Inflammatory macrophage treated with lipopolysaccharide for 4 hours (primary cell): ENCODE measurements at places on chromosomes 16 and 17.

- DNase-seq: peak; percentile 85
Measured at GRCh38 chr16:30660424-30661261, 2.4 kb downstream of the FBRS start.

DNA sequence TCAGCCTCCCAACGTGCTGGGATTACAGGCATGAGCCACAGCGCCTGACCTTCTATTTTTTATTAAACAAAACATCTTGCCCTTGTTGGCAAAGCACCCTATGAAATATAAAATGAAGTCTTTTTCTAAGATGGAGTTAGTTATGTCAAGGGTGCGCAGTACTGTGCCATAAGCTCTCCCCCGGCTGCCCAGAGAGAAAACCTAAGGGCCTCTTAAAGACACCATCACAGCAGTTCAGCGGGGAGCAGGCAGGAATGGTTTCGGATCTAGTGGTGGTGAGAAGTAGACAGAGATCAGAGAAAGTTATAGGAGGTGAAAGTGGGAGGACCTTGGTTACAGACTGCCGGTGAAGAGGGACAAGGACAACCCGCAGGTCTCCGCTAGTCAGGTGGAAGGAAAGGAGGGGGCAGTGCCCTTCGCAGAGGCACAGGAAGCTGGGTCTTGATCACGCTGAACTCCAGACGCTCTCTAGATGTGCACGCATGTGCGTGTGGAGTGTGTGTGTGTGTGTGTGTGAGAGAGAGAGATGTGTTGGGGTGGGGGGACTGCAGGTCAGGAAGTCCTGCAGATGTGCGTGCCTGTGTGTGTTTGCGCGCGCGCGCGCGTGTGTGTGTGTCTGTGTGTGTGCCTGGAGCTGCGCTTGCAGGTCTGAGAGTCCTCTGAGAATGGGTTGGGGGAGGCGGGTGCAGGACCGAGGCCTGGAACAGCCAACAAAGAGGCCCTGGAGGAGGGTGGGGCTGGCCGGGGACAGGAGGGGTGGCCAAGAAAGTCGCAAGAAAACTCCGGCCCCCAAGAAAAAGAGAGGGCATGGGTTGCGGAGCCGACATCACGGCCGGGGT lies 748 bp upstream of the CMTM3 start:
- DNase-seq: peak; percentile 14

DNA sequence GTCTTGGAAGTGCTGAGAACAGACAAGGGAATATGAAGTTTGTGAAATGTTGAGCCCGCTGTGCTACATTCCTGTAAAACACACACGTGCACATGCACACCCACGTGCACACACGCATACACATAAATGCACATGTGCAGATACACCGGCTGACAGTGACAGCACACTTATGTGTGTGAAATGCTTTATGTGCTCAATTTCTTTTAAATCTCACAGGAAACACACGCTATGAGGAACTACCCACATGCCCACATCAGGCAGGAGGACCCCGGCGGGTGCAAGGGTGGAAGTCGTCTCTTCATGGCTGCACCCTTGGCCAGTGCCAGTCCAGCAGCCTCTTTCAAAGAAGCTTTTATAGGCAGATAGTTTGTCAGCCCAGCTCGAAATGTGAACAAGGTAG lies 561 bp upstream of the WFDC1 start:
- DNase-seq: peak; percentile 0

DNA sequence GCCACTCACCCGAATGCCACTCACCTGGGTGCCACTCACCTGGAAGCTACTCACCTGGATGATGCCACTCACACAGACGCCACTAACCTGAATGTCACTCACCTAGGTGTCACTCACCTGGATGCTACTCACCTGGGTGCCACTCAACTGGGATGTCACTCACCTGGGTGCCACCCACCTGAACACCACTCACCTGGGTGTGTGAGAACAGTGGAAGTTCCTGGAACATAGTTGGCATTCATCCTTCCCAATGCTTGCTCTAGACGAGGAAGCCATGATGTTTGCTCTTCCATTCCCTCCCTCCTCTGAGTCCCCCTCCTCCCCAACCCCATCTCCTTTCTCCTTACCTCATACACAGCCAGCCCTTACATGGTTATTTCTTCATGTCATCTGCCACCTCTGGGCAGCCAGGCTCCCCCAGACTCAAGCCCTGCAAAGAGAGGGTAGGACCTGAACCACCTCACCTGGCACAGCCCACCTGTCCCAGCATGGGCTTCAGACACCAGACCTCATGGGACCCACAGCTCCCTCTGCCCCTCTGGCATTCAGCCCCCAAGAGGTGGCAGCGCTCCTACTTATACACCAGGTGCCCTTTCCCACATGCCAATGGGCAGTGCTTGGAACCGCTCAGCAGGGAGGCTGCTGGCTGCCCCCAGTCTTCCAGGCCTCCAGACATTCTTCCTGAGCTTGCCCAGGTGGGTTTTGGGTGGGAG lies 171.8 kb upstream of the FOXF1 start:
- no peak for DNase-seq

- no peak for DNase-seq
Measured at GRCh38 chr17:80948019-80948975, 43.3 kb upstream of the CHMP6 start.

- no peak for DNase-seq
Measured at GRCh38 chr16:58098207-58099096, 30.7 kb downstream of the CFAP20 start.

DNA sequence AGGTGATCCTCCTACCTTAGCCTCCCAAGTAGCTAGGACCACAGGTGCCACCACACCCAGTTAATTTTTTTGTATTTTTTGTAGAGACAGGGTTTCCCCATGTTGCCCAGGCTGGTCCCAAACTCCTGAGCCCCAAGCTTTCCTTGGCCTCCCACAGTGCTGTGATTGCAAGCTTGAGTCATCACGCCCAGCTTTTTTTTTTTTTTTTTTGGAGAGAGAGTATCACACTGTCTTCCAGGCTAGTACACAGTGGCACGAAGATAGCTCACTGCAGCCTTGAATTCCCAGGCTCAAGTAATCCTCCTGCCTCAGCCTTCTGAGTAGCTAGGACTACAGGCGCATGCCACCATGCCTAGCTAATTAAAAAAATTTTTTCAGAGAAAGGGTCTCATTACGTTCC lies 27.2 kb downstream of the HEATR9 start:
- peak; percentile 11 for DNase-seq

DNA sequence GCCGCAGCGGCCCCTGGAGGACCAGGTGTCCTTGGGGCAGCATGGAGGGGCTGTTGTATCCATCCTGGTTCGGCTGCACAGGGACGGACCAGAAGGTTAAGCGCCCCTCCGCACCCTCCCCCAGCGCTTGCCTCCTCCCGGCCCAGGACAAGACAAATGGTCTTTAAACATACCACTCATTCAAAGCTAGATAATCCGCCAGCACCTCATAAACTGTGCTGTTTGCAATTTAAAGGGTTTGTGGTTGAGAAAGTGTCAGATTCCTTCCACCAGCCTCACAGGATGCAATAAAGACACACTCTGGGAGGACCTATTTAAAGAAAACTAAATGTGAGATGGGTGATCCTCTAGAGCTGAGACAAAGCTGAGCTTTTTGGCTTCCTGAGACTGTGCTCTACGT lies 426.2 kb upstream of the EEF2KMT start:
- DNase-seq: no peak

DNA sequence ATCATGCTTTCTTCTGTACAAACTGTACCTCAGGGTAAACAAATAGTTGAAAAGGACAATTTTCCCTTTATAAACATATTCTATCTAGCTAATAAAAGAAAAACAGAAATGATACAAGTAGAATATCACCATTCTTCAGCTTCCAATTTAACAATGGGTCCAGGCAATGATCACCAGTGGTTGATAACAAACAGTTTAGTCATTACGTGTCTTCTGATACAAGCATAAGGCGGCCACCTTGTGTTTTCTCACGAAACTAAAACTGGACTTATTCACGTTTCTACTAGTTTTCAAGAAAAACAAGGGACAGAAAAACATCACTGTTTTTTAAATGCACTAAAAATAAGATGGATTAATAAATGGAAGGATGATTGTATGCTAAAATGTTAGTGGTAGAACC lies 58.3 kb downstream of the STH start:
- no peak for DNase-seq

DNA sequence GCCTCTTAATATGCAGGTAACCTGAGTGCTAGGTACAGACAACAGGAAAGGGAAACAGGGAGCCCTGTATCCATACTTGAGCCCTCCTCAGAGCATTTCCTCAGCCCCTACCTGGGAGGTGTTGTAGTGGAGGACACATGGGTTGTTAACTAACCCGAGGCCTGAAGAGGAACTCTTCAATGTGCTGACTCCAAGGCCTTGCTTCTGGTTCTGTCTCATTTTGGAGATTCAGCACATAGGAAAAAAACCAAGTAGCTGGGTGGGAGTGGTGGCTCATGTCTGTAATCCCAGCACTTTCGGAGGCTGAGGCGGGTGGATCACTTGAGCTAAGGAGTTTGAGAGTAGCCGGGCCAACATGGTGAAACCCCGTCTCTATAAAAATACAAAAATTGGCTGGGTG lies 24.8 kb downstream of the SNX11 start:
- DNase-seq: no peak

- DNase-seq: peak; percentile 66
Measured at GRCh38 chr17:29140631-29141513, 39.3 kb downstream of the MYO18A start.

GRCh38 chr17:20998571-20999043 lies 44.2 kb downstream of the USP22 start:
- DNase-seq: no peak

DNA sequence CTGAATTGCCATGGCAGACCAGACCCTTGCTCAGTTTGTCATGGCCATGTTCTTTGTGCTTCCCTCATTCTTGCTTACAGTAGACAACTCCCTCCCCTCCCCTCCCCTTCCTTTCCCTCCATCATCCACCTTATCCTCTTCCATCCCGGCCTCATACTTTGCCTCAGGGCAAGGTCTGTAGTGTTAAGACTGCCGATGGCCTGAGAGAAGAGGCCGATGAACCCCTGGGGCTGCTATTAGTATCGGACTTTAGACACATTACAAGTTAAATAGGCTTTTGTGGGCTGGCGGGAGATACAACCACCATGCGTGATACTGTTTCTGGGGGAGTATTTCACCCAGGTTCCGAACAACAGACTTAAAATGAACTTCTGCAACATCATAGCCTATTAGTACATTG lies 364.5 kb upstream of the ZFHX3 start:
- no peak for DNase-seq

GRCh38 chr16:10738231-10739077 lies 5.2 kb upstream of the NUBP1 start:
- peak; percentile 89 for DNase-seq
